ENCODE measurements at places on chromosomes 7 and 10. TPM values are rescaled to one million over a fixed set of nuclear protein-coding genes. Genes with fewer than 3 reads are reported as not detected.

GRCh38 chr10:96446966-96447596 is 66.6 kb downstream of the TLL2 start:
- DNase-seq: no peak

FAM237B gene
- total RNA-seq: not detected

- no peak for DNase-seq
These were observed 18.0 kb downstream of the TAS2R40 start for GRCh38 chr7:143239813-143240212.

CYP3A4 gene
- total RNA-seq: not detected

CUBN gene
- total RNA-seq: 0.92 TPM

TMEM130 gene
- not detected for total RNA-seq

GPR15LG gene
- not detected for total RNA-seq

OLAH gene
- total RNA-seq: 0.35 TPM

DNA sequence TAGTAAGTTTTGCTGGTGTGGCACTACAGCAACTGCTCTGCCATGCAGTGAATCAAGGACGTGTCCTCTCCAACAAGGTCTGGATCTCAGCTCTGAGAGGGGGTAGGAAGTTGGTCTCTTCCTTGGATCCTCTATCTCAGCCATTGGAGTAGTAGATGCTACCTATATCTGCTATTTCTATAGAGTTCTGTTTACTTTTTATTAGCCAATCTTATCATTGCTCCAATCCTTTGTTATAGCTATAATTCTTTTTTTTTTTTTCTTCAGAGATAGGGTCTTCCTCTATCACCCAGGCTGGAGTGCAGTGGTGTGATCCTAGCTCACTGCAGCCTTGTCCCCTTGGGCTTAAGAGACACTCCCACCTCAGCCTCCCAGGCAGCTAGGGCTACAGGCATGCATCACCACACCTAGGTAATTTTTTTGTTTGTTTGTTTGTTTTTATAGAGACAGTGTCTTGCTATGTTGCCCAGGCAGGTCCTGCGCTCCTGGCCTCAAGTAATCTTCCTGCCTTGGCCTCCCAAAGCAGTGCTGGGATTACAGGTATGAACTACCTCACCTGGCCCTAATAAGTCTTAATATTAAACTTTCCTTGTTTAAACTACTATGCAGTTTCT is 155.2 kb upstream of the ASAH2 start:
- DNase-seq: no peak

CPA2 gene
- total RNA-seq: not detected

DNA sequence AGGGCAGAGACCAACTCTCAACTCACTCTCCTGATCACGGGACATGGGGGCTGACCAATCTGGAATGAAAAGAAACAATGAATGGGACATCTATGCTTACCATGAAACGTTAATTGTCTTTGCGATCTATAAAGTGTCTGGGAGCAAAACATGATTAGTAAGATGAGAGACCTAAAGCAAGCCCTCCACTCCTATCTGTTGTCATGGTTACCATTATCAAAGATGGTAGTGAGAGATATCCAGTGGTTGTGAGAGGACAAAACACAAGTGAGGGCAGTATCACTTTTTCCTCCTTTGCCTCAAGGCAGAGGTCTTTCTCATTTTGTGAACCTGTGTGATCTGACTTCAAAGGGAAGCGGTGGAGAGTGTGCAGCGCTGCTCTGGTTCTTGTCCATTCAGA is 130.1 kb downstream of the LSM5 start:
- DNase-seq: no peak

DNA sequence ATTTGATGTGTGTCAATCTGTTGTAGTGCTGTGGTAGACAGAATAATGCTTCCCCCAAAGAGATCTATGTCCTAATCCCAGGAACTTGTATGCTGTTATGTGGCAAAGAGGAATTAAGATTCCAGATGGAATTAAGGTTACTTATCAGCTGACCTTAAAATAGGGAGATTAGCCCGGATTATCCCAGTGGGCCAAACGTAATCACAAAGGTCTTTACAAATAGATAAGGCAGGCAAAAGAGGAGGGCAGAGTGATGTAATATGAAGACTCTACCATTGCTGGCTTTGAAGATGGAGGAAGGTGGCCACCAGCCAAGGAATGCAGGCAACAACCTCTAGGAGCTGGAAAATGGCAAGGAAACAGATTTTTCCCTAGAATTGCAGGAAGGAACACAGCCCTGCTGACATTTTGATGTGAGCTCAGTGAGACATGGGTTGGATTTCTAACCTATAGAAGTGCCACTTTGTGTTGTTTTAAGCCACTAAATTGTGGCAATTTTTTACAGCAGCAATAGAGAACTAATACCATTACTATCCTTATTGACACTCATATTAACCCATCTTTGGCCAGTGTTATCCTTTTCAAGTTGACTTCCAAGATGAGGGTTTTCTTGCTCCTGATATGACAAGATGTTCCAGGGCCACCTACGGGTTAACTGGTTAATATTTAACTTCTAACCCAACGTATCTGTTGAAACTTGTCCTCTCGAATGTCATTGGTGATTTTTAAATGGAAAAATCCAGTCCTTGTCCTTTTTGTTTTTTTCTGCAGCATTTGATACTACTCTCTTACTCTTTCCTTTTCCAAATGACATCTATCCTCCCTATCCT is 29.3 kb downstream of the CYCS start:
- DNase-seq: no peak

GRCh38 chr10:103872137-103872931 is 17.0 kb upstream of the SH3PXD2A start:
- DNase-seq: no peak

DNA sequence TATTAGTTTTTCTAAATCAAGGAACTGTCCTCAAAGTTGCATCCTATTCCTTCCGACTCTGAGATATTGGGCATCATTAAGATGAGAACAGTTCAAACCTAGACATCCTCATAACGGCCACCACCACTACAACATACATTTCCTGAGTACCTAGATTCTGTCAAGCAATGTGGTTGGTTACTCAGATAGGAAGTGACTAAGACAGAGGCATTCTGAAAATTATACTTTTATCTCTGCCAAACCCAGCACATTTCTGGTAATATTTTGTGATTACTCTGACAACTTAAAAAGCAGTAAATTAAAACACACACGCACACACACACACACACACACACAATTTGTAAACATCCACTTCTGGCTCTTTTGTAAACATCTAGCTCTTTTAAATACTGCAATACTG is 291.2 kb upstream of the MEOX2 start:
- DNase-seq: no peak

- DNase-seq: no peak
These were observed 17.9 kb upstream of the BAIAP2L1 start for GRCh38 chr7:98418636-98419315.

C10orf105 gene
- 0.05 TPM for total RNA-seq

GPER1 gene
- total RNA-seq: 3.6 TPM

- DNase-seq: no peak
These were observed 448 bp upstream of the NET1 start for GRCh38 chr10:5411941-5412276.
